Thoracic aorta (tissue), 2 donors: ENCODE measurements at places on chromosomes 3 and 15.

- DNase-seq = no peak
Measured at GRCh38 chr15:25342629-25343028, 96.2 kb downstream of the UBE3A start.

GRCh38 chr3:85476891-85477495, 518.2 kb downstream of the CADM2 start:
- DNase-seq = no peak

DNA sequence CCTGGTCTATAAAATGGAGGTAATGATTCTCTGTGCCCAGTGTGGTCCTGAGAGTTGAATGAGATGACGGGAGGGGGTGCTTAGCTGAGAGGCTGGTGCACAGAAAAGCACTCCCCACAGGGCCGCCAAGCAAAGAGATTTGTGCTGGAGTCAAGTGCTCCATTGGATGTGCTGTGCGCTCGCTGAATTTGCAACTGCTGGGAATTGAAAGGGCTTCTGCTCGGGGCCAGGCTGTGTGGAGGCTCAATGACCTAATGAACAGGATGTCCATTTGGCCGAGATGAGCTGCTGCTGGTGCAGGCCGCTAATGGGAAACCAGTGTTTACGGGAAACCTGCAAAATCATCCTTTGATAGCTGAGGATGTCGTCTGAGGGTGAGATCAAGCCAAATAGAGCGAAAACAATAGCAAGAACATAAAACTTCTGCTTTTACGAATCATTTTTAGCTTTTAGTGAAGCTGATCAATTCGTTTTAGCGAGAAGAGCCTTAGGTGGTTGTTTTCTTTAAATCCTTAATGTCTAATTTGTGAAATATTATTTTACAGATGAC, 211.7 kb downstream of the GABRG3 start:
- no peak for DNase-seq

GRCh38 chr15:45091161-45091560, 22.8 kb downstream of the DUOX2 start:
- no peak for DNase-seq

DNA sequence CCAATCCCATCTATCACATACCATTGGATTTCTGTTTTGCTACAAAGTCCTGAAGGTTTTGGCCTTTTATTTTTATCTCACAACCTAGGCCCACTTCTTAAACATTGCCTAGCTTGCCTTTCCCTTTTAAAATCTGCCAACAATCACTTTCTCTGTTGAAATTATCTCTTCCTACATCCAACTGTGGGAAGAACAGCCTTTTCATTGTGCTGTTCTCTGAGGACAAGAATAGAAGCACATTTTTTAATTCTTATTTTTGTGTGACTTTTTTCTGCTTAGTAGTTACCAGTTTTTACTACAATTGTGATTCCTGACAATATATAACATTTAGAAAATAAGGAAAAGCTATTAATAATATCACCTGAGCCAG, 159.2 kb downstream of the CNTN6 start:
- DNase-seq = no peak

GRCh38 chr3:90034038-90034437, 926.6 kb downstream of the EPHA3 start:
- DNase-seq = no peak

DNA sequence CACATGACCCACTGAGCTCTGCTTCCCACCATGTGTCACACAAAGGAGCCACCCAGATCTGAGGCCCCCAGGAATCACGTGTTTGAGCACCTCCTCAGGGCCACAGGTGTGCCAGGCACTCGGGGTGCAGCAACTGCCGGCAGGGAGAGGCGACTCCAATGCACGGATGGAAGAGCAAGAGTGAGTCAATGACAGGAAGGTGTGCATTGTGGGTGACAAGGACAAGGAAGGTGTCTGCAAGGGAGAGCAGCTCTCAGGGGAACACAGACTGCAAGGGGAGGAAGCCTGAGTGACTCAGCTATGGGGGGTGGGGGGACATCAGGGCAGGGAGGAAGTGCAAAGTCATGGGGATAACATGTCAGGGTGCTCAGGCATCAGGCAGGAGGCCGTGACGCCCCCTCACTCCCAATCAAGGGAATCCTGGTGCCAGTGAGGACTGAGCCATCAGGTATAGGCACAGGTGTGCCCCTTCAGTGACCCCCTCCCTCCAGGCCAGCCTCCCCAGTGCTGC, 67.4 kb downstream of the NUP210 start:
- DNase-seq = no peak

- no peak for DNase-seq
Measured at GRCh38 chr3:49718858-49719213, 648 bp downstream of the AMIGO3 start.

GRCh38 chr3:11062704-11063103, 70.2 kb downstream of the SLC6A1 start:
- DNase-seq = no peak

DNA sequence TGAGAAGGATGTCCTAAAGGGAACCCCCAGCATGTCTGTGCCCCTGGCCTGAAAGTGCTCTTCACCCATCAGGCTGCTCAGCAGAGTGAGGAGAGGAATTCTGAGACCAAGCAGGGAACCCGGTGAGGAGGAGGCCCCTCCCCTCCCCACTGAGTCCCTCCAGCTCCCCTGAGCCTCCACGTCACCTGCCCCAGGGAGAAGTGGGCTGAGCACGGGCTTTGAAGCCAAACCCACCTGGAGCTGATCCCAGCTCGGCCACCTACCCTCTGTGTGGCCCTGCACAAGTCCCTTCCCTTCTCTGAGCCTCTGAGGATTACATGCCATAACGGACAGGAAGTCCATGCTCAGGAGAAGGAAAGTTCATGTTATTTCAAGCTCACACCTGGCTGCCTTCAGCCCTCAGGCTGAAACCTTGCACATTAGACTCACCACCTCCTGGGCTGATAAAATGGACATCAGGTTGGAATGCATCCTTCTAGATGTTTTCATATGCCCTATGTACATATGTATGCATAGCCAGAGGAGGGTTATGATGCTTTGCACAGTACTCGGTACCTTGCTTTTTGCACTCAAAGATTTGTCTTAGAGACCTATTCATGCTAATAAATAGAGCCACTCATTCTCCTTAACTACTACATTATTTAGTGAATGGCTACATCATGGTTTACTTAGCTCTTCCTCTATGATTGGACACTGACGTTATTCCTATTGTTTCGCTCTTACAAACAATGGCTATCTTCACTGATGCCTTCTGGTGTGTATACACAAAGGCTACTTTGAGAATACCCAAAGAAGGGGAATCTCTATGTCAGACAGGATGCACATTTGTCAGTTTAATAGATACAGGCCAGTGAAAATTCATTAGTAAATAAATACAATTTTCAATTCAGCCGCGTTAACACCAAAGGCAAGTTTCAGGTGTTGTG, 31.6 kb upstream of the GATA2 start:
- no peak for DNase-seq

GRCh38 chr15:88606070-88606794, 14.9 kb upstream of the AEN start:
- no peak for DNase-seq

DNA sequence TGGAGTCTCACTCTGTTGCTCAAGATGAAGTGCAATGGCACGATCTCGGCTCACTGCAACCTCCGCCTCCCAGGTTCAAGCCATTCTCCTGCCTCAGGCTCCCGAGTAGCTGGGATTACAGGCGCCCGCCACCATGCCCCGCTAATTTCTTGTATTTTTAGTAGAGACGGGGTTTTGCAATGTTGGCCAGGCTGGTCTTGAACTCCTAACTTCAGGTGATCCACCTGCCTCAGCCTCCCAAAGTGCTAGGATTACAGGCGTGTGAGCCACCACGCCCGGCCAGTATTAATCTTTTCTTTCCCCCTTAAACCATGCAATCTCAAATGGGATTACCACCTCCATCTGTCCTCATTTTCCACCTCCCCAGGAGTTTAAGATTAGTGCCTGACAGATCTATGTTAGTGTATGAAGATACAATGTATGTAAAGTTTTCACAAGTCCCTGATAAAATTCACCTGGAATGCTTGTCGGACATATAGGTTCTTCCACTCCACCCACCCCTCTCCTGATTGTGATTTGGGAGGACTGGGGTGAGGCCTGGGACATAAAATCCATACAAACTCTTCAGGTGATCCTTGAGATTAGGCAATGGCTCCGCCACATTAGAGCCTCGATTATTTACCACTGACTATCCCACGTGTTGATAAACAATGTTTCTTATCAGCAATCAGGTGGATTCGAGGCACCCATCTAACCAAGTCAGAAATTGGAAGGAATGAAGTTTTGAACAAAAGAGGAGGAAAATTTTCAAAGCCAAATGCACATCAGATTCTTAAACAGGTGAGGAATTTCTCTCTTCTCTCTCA, 1.2 kb downstream of the PARL start:
- DNase-seq = no peak

DNA sequence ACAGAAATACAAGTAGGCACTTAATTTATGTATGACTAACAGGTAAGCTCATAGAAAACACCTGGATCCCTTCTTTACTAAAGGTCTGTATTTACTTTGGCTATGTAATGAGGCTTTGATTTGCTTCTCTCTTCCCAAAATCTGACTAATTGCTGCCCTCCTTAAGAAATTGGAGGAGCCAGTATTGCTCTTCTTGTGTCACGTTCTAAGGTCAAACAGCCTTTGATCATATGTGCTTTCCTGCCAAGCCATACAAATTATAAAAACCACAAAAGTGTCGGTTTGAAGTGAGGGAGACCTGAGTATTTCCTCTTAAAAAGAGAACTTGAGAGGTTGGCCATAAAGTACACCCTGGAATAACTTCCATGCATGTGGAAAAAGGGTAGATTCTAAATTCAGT, 112.1 kb upstream of the MB21D2 start:
- no peak for DNase-seq

- DNase-seq = no peak
Measured at GRCh38 chr3:21055015-21055414, 696.0 kb downstream of the ZNF385D start.

GRCh38 chr15:98729446-98730042, 81.2 kb downstream of the IGF1R start:
- DNase-seq = no peak

- DNase-seq = no peak
Measured at GRCh38 chr3:32852146-32852545, 34.3 kb downstream of the TRIM71 start.

DNA sequence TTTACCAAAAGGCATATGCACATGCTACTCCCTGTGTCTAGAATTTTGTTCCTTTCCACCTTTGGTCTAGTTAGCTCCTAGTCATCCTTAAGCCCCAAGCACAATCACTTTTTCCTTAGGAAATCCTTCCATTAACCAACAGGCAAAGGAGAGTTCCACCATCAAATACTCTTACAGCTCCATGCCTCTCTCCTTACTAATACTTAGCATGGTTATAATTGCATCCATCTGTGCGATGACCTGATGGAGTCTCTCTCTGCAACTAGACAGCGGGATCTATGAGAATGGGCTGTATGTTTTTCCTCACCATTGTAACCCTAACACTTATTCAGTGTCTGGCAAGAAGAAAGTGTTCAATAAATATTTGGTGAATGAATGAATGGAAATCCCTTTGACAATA, 69.3 kb upstream of the SMAD3 start:
- no peak for DNase-seq

DNA sequence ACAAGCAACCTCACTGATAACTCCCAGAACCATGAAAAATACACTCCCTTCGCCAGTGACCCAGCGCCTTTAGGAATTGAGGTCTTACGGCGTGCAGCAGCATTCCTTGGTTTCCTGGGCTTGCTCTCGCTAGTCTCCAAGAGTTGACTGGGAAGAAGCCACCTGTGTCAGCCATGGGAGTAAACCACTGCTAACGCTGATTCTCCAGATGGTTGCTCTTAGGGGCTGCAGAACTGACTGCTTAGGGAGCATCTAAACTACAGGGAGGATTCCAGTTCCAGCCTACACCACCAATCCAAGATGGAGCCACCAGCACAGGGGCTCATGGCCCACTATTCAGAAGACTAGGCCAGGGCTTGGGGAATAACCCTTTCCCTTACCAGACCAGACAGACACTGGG, 2.4 kb downstream of the RBPMS2 start:
- DNase-seq = no peak

- no peak for DNase-seq
Measured at GRCh38 chr3:33130144-33130543, 16.3 kb downstream of the CRTAP start.

GRCh38 chr3:79810581-79810980, 42.8 kb upstream of the ROBO1 start:
- DNase-seq = no peak

DNA sequence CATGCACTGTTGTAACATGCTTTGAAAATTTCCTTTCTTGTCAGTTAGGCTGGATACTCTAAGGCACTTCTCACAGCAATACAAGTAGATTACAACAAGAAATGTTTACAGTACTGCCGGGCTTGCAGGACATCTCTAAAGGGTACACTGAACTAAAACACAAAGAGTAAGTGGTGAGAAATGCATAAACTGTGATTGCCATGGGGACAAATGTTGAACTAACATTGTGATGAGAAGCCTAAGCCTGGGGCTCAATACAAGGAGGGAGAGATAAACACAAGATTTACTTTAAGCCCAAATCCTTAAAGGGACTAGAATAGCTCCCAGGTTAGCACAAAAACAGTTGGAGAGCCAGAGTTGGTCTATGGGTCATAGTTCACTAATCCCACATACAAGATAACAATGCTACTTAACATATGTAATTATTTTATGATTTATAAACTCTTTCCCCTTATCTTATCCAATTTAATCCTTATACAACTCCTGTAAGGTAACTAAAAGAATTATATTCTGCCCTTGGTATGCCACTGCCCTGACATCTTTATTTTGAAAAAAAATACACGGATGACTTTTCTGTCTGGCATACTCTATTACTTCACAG, 126.9 kb downstream of the THRB start:
- DNase-seq = no peak

DNA sequence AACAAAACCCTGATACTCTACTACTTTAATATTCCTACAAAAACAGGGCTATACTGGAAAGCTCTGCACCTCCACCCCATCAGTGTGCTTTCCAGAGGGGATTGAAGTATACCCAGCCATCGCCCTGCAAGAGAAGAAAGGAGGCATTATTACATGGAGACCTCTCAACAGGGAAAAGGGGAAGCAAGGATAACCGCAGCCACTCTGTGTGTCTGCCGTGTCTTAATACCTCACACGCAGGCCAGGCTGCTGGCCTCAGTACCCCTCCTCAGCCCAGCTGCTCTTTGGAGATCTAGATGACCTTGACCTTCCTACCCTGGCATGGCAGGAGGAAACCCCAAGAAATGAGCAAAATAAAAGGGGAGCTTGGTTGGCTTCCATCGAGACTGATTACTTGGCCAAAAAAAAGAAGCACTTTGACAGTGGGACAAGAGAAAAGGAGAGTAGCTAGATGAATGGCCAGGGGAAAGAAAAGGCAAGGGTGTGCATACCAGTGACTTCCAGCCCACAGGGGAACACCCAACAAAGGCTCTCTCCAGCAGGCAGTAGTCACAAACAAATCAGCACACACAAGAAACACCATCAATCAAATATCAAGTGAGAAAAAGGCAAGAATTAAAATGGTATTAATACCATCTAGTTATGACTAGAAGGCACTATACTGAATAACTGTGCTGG, 129.4 kb downstream of the STT3B start:
- no peak for DNase-seq

GRCh38 chr15:52139599-52140462, 27.3 kb upstream of the BCL2L10 start:
- peak; percentile 38 for DNase-seq
